ENCODE measurements at places on chromosomes 1 and 21.

DNA sequence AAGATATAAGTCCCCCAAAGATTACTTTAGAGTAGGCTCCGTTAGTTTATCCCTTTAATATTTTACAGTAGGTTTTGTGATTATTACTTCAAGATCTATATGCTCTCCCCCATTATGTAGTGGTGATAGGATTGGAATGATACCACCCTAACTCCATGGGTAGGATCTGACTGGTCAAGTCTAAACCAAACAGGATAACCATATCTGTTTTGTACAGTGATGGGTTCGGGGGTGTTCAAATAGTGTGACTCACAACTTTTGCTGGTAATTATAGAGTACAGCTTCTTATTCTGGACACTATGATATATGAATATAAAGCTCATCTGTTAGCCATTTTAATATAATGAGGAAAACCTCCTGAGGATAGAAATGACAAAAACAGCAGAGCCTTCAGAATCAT lies 85.8 kb upstream of the GFI1 start:
- no peak for DNase-seq

DNA sequence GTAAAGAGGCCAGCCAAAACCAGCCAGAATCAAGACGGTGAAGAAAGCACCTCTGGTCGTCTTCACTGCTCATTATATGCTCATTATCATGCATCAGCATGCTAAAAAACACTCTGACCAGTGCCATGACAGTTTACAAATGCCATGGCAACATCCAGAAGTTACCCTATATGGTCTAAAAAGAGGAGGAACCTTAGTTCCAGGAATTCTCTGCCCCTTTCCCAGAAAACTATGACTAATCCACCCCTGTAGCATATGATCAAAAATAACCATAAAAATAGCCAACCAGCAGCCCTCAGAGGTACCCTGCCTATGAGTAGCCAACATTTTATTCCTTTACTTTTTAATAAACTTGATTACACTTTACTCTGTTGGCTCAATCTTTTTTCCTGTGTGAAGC lies 34.2 kb upstream of the PBX1 start:
- no peak for DNase-seq

DNA sequence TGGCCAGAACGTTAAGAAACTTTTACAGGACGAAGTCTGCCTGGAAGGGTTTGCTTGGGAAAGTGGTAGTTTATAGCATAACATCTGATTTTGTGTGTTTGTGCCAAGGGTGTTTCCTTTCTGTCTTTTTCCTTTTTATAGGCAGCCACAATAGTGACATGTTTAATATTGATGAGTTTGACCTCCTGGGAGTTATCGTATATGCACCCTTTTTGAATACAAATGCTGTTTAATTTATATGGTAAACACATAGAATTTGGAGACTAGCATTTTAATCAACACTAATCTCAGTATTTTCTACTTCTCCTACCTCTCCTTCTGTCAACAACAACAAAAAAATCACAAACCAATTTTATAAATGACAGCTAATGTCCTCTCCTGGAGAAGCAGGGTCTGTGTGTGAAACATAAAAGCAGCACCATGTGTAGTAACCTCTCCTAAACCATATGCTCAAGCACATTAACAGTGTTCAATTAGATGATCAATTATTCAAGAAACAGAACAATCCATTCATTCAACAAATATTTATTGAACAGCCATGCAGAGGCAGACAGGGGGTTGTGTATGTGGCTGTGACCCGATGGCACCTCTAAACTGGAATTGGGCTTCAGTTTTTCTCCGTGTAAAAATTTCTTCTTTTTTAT lies 604 bp upstream of the FMN2 start:
- no peak for DNase-seq

DNA sequence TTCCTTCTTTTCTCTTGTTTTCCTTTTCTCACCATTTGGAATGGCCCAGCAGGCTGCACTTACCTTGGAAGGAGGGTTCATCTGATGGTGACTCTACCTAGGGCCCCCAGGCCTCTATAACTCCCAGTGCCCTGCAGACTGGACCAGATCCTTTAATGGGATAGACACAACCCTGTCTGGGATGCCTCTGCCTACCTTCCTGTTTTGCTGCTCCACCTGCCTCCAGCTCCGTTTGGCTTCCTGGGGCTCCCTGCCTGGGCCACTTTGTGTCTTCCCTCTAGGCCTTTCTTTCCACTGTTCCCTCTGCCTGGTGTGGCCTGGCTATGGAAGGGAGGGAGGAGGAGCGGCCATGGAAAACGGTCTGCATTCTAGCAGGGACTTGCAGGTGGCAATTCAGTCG lies 7.5 kb downstream of the PCSK9 start:
- no peak for DNase-seq

DNA sequence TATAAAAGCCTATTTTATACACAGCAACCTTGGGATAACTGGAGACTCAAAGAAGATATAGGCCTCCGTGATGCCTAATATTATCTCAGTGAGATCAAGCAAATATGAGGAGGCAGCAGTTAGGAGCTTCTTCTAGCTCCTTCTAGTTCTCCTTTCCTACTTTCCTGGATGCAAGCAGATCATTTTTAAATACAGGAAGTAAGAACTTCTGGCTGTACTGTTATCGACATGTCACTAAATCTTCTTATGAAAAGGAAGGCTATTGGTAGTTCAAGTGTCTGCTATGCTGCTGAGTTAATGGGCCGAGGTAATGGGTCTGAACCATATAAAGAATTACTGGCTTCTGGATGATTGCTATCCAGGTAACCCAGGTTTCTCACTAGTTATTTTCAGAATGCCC lies 15.9 kb downstream of the HSPA13 start:
- DNase-seq = no peak

DNA sequence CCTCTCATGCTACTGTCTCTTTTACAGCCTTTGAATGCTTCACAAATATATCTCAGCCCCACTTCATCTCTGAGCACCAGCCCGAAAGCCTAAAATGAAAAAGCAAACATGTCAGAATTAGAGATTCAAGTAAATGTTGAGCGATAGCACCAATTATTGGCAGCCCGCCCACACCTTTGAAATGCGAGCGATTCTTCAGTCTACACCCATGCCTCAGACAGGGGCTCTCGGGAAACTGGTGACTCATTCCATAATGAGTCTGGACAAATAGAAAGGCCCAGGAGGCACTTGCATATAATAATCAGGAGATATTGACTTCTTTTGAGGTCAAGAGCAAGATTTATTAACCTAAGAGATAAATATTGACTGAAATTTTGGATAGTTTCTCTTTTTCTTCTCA lies 487.3 kb upstream of the PTBP2 start:
- peak; percentile 94 for DNase-seq

DNA sequence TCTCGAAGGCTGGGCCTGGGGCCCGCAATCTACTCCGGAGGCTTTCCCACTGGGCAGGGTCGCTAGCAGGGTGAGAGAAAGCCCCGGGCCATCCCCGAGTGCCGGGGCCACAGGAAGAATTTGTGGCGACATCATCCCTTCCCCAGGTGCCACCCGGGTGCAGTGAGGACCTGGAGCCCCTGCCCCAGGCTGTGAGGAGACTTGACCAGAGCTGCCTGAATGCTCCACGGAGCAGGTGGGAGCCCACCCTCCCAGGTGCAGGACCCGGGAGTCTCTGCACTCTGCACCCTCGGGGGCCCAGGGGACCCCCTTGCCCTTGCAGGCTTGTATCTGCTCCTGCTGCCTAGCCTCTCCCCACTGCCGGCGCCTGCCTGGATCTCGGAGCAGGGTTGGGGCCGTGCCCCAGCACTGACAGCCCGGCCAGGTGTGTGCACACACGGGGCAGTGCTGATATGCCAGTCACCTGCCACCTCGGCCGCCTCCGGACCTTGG lies 67.5 kb upstream of the RGS7 start:
- peak; percentile 18 for DNase-seq

DNA sequence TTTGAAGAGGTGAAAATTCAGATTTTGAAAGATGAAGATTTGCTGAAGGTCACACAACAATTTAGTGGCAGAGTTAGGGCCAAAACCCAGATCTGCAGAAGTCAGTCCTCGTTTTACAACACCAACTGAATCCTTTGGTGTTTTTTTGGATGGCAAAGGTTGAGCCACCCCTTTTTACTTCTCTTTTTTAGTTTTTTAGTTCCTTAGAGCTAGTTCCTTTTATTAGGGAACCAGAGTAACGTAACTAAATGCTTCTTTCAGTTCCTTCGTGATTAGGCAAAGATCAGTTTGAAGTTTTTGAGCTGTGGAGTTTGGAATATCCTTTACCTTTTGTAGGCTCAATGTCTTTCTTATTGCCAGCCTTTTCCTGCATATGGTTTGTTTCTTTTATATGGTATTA lies 67.9 kb upstream of the ARID1A start:
- no peak for DNase-seq

DNA sequence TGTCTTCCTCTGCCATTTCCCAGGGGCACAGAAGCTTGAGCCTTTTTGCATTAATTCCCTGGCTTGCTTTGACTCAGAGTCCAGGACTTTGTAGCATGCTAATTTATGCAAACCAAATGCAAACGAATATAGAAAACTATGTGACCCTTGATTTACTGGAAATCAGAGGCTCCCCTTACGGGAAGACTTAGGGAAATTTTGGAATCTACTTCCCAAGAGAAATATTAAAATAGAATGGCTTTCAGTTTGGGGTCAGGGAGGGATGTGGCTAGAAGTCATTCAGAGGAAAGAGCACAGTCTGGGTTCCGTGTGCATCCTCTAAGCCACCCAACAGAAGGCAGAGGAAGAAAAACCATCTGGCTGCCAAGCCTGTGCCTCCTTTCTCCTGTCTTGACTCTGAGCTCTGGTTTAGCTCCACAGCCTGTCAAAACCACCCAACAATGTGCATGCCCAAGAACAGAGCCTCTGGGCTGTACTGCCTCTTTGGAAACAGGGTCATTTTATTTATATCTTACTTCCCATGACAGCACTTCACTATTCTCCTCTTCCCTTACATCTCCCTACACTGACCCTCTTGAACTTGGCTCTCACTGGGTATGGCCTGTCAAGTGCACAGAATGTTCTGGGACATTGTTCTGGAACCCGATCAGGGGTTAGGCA lies 30.1 kb downstream of the ATF3 start:
- DNase-seq = no peak

DNA sequence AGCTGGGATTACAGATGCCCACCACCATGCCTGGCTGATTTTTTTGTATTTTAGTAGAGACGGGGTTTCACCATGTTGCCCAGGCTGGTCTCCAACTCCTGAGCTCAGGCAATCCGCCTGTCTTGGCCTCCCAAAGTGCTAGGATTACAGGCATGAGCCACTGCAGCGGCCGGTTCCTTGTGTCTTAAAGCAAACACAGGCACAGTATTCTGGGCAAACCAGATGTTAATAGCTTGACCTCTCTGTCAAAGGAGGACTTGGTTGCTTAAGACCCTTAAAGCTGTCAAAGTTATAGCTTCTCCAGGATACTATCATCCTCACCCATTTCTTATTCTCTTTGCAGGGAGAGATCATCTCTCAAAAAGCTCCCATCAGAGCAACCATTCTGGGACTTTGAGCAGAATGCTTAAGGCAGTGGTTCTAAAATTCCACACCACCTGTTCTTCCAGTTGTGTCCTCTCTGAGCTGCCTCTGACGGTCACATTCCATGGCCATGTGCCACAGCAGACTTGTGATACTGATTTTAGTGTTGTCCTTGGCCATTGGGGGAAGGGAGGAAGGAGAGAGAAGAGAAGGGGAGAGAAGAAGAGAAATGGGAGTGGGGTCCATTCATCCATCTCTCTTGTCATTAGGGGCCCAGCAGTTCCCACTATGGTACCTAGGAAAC lies 81.8 kb downstream of the PBX1 start:
- no peak for DNase-seq

- peak; percentile 83 for DNase-seq
Observed at GRCh38 chr1:230267338-230268065, 158.6 kb downstream of the PGBD5 start.

GRCh38 chr1:16903054-16903453 lies 7.3 kb downstream of the RNU1-2 start:
- peak; percentile 42 for DNase-seq

GRCh38 chr1:207649865-207650580 lies 5.1 kb downstream of the CR1L start:
- DNase-seq = no peak

DNA sequence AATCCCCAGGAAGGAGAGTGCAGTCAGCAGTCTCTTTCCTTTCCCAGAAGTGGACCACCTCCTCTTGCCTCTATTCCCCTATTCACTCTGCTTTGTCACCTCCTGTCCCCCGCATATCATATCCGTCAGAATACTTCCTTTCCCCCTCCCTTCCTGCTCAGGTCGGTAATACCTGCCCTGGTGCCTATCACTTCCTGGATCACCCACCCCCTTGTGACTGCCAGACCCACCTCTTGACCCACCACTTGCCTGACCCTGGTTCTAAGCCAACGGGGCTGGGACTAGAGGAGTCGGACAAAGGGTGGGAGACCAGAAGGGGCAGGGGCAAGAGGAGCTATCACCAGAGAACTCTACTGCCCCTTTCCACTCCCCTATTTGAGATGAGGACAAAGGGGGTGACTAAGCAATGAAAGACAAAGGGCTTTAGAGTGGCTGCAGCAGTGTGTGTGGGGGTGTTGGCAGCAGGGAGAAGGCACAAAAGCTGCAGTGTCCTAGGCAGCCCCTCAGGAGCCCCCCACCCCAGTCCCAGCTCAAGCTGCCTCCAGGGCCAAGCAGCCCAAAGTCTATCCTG lies 1.7 kb upstream of the ADAMTS4 start:
- no peak for DNase-seq

- no peak for DNase-seq
Observed at GRCh38 chr21:31756787-31757186, 24.9 kb upstream of the SCAF4 start.

DNA sequence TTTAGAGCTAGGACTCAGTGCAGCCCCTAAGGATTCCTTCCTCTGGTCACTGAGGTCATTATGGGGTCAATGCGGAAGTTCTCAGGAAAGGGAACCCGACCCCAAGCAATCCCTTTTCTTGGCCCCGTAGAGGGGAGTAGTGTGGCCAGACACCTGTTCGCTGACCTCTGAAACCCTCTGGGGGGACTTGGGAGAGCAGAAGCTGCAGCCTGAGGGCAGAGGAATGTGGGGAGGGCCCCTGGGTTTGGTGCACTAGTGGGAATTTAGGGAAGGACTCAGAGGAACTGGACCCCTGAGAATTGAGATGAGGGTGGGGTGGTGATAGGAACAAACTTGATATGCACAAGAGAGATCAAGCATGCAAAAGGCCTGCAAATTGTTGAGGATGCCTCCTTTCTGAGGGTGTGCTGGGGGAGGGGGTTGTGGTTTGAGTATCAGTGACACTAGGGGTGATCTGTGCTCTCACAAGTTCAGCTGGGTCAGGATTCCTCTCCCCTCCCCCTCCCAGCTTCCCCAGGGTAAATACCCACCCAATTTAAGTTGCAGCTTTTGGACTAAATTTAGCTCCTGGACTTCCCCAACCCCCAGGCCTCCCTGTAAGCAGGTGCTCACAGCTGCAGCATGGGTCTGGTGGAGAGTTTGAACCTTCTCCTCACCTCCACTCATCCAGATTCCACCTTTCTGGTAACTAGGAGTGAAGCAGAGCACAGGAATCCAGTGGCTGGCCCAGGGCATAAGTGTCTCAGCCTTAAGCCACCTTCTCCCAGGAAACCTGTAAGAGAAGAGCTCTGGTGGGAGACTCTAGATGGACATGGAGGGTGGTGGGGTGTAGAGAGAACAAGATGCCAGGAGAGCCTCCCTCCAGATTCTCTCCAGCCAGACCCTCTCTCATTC lies 13.5 kb downstream of the ADAMTSL4 start:
- peak; percentile 43 for DNase-seq

Data from DMS53 (cell line).